Stimulated activated CD4-positive, alpha-beta T cell treated with anti-CD3 and anti-CD28 coated beads, Interleukin-4, amount 100 ng/mL, for 24 hours (primary cell): ENCODE measurements at places on chromosomes 13 and 19.

DNA sequence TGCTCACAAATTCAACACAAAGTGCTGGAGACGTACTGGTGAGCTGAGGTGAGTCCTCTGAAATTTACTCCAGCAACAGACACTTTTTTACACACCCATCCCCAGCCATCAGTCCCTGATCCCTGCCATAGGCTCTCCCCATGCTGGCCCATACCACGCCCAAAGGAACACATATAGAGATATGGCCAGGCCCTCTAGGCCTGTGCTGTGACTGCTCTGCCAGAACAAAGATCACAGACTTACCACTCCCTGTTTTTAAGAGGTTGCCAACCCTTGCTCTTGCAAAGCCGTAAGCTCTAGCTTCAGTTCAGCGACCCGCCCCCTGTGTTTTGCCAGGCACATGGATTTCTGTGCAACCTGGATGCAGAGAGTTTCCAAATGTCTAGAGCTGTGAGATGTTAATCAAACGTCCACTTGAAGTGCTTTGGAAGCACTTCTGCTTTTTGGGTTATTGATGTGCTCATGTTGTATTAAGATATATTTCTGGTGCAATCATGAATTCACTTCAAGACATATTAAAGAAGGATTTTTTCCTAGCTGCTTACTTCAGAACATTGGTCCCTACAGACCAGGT lies 59.7 kb downstream of the DLEU7 start:
- no peak for DNase-seq

DNA sequence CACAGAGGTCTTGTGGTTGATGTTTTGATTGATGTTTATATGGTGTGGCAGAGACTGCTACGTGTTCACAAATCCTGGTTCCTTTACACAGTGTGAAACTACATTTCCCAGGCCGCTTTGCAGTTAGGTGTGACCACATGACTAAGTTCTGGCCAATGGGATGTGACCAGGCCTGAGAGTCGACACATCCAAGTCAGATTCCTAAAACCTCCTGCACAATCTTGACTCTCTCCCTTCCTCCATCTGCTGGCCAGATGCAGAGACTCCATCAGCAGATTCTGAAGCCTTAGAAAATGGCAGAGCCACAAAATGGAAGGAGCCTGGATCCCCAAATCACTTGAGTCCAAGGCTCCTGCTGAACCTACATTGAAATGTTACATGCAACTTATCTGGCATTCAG lies 12.6 kb downstream of the CD37 start:
- no peak for DNase-seq

- peak; percentile 64 for DNase-seq
Observed at GRCh38 chr19:53977429-53977990, 13.9 kb upstream of the CACNG6 start.

- no peak for DNase-seq
Observed at GRCh38 chr19:16661480-16662034, 618 bp downstream of the TMEM38A start.

DNA sequence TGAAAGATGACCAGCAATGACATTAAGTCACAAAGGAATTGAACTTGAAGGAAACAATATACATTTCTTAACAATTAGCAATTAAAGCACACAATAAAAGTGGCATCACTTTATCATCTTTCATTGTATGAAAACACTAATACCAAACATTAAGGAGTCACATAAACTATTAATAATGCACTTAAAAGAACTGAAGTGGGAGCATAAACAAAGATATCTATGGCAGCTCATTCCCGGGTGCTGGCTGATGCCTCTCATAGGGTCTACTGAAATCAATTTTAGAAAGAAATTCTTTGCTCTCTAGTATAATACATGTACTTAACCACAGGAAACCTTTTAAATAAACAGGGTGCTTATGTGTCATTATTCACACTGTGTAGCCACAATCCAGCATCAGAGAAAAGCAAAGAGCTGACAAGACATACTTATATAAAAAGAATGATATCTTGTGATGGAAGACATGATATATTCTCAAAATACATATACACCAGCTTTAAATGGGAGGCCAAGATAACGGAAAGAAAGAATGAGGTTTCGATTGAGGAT lies 1207.8 kb downstream of the EFNB2 start:
- DNase-seq, result no peak

DNA sequence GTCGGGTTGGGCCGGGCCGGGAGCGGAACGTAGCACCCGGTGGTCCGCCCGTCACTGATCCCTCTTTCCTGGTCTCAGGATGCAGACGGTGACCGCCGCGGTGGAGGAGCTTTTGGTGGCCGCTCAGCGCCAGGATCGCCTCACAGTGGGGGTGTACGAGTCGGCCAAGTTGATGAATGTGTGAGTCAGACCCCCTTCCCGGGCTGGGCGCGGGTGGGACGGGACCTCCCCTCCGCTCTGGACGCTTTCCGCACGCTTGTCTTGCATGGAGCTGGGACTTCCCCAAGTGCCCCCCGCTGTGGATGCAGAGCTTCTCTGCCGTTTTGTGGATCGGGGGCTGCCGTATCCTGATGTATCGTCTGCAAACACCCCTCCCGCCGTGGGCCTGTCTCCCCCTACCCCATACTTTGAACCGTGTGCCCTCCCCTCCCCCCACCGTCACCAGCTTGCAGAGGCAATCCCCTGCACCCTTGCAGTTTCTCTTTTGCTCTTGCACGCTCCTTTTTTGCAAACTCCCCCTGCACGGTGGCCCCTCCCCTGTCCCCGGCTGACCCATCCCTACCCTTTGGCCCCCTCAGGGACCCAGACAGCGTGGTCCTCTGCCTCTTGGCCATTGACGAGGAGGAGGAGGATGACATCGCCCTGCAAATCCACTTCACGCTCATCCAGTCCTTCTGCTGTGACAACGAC lies 669 bp downstream of the GADD45B start:
- DNase-seq, result peak; percentile 76

- no peak for DNase-seq
Observed at GRCh38 chr13:27304611-27305010, 34.0 kb downstream of the RASL11A start.

- no peak for DNase-seq
Observed at GRCh38 chr13:113083402-113084061, 22.1 kb upstream of the F7 start.

DNA sequence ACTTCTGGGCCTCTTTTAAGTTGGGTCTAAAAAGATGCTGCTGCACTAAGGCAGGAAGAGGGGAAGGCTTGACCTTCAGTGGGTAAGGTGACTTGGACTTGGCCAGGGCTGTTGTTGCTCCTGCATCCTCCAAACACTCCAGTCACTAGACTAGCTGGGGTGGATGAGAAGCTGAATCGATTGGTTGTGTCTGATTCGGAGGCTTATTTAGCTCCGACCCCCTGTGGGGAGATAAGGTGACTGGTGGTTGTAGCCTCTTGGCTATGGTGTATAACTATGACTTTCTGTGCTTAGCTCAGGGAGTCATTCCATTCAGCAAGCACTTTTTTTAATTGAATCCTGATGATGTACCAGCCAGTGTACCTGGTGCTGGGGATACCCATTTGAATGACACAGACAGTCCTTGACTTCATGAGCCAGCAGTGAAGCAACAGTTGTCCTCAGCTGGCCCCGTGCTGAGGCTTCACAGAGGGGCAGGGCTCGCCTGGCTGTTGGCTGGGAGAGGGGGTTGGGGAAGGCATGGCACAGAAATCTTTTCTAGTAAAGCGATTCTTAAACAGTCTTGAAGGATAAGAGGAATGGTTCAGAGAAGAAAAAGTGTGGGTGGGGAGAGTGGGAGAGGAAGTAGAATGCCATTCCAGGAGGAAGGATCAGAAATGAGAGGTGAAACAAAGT lies 9.9 kb downstream of the PCDH8 start:
- no peak for DNase-seq

GRCh38 chr13:26956522-26957142 lies 196.0 kb upstream of the GPR12 start:
- no peak for DNase-seq

DNA sequence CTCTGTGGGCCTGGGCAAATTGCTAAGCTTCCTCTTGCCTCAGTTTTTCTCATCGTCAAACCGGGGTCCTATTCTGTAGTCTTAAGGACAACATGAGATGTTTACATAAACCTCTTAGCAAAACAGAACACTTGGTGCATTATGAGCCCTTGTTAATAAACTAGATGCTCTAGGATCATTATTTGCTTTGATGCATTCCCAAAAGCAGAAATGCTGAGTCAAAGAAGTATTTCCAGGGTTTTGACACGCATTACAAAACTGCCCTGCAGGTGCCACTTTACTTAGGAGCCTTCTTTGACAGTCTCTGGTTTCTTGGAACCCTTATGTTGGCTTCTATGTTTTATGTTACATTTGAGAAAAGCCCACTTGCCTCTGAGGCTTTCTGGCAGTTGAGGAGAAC lies 12.1 kb downstream of the AKAP11 start:
- no peak for DNase-seq
